ENCODE measurements at places on chromosomes 2 and 18.

GRCh38 chr2:145431181-145431951 is 911.4 kb upstream of the ZEB2 start:
- DNase-seq: no peak

- DNase-seq: no peak
Observed at GRCh38 chr2:56240210-56240609, 56.4 kb downstream of the CCDC85A start.

DNA sequence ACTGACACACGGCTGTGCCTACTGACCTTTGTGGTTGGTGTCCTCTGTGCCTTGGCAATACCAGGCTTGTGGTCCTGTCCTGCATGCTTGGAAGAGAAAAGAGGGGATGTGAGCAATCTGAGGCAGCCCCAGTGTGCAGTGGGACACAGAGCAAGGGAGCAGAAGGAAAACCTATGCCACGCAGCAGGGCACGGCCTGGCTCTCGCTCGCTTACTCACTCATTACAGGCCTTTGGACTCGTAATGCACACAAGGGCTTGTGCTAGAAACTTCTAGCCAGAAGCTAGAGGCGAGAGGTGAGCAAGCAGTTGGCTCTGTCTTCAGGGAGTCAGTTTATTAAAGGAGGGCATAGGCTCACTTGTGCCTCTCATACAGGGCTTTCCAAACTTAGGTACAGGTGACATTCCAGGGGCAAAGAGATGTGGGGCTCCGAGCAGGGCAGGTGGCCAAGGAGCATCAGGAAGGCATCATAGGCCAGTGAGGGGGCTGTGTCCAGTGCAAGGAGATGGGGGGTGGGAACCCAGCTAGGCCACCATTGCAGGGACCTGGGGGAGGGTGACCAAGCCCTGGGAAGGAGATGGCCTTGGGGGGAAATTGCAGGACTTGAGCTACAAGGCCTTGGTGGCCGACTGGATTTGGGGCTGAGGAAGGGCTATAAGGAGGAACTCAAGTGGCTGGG is 100.8 kb downstream of the DYSF start:
- DNase-seq: no peak

DNA sequence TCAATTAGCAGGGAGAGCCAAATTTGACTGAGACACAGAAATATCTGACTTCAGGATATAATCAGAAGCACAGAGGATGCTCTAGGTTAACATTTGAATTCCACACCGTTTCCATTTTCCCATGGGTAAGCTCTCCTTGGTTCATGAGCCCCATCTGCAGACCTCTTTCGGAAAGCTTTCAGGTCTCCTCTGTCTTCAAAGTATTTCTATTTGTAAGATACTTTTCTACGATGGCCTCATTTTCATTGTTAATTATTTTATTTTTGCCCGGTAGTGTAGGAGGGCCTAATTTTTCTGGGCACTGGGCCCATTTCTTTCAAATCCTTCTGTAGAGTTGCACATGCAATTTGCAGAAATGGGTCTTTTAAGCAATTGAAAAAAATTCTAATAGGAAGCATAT is 53.8 kb downstream of the LRPPRC start:
- DNase-seq: no peak

- DNase-seq: no peak
Observed at GRCh38 chr2:188570370-188570769, 278.7 kb downstream of the GULP1 start.

- no peak for DNase-seq
Observed at GRCh38 chr18:62484941-62485340, 37.9 kb upstream of the ZCCHC2 start.

- no peak for DNase-seq
Observed at GRCh38 chr2:133562558-133562957, 5.7 kb downstream of the NCKAP5 start.

GRCh38 chr18:71936744-71937143 is 607.4 kb downstream of the CBLN2 start:
- no peak for DNase-seq

DNA sequence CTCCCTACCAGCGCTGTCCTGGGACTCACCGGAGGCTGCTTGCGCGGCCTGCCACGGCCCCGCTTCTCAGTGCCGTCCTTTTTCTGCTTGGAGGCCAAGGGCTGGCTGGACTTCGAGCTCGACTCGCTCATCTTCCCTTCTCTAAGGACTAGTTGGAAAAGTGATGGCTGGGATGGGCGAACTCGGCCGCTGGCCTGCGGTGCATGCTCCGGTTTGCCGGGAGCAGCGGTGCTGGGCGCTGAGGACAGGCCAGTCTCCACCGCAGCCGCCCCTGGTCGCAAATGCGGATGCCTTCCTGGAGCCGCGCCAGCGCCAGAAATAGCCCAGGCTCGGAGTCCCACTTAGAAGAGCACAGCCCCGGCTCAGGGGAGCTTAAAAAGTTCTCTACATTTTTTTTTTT is 3.1 kb downstream of the C2orf81 start:
- DNase-seq: no peak

DNA sequence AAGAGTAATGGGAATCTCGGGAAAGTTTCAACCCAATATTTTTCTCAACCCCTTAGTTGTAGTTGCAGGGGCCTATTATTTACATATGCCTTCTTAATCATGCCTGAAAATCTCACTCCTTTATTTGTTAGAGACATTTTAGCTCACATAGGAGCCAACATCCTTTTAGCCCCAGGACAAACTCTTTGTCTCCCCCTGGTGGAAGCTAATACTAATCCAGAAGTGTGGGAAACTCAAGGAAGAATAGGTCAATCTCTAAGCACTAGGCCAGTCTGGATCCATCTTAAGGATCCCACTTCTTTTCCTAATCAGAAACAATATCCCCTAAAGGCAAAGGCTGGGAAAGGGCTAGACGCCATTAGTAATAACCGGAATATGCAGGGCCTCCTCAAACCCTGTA is 550.9 kb upstream of the PKDCC start:
- no peak for DNase-seq

- no peak for DNase-seq
Observed at GRCh38 chr2:237594514-237594871, 4.0 kb upstream of the RAB17 start.

DNA sequence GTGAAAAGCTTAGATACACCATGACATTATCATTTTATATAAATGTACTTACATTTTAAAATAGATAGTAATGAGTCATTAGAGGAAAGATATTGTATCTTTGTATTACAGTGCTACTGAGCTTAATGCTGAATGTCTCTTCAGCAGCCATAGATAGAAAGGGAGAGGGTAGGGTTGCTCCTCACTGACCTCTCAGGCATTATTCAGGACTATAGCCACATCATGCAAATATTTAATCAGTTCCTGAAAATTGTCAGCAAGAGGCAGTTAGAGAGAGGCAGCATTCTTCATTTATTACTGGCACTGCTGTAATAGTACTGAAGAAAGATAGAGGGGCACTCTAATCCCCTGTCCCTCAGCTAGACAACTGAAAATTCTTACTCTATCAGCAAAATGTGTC is 242.0 kb upstream of the TANK start:
- no peak for DNase-seq

- DNase-seq: no peak
Observed at GRCh38 chr2:204713211-204713610, 167.9 kb downstream of the PARD3B start.

- DNase-seq: no peak
Observed at GRCh38 chr2:48332286-48332685, 197.7 kb upstream of the STON1 start.

DNA sequence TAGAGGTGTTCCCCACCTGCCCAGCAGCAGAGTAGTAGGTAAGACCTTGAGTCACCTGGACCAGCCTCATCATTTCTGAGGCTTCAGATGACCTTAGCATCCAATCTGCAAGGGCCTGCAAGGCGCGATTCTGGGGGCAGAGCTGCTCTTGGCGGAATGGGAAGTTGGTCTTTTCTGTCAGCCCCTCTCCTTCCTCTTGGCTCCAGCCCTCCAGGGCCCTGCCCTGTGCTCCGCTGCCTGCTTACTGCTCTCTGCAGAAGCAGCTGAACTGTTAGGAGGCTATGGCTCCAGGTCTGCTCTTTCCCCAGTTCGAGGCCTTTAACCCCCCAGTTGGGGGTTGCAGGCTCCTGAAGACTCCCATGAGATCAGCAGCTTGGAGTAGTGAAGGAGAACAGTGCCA is 96.1 kb upstream of the MCFD2 start:
- DNase-seq: no peak

GRCh38 chr2:37375741-37376288 is 31.4 kb downstream of the QPCT start:
- DNase-seq: no peak

DNA sequence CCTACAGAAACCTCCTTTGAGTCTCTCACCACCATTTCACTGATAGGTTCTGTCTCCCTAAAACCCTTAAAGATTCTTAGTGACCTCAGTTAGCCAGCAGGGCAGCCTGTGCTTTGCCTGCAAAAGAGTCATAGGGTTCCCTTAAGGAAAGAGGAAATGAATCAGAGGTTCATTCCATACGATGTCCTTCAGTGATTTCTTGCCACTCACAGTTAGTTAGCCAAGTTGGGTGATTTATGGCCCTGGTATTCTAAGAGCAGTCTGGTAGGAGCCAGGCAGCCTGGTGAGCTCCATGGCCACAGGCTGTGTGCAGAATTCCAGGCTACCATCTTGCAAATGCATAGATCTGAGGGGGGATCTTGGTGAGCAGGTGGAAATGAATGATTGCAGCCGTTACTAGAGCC is 18.7 kb upstream of the CCBE1 start:
- no peak for DNase-seq

DNA sequence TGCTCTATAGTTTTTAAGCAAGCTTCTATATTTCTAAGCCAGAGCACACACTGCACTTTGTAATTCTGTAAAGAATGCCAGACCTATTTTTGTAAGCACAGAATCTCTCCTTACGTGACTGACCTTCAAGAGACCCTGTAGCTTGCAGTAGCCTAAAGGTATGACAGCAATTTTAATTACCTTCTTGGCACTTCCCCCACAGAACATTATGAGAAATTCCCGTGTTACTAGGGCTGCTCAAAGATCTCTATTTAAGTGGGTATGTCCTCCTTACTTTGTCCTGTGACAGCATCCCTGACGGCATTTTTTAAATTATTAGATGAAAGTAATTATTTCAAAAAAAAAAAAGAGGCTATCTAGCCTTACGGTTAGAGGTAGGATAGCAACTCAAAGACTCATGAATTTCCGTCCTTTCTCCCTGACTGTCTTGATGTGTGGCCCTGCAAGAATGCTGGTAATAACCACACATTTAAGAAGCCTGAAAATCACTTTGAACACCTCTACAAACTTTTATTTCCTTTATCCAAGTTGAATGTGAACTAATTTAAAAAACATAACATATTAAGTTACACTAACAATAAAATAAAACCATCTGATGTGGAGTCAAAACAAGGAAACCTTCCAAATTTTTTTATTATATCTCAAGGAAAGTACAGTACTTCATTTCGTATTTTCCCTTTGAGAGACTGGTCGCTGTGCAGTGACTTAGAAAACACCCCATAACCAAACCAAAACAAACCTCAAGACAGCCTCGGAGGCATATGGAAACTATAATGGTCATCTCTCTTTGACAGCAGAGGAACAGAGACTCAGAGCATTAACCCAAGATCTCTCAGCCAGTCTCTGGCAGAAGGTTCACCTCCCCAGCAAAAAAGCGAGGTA is 54.9 kb downstream of the THUMPD2 start:
- DNase-seq: no peak

DNA sequence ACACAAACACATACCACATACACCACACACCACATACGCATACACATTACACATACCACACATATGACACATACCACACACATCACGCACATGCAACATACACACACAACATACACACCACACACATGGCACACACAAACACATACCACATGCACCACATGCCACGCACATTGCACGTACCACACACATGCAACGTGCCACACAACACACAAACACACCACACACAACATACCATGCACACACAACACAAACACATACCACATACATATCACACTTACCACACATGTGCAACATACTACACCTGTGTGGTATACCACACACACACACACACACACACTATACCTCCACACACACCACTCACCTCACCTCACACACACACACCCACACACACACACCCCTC is 15.0 kb downstream of the TMEM177 start:
- DNase-seq: no peak

DNA sequence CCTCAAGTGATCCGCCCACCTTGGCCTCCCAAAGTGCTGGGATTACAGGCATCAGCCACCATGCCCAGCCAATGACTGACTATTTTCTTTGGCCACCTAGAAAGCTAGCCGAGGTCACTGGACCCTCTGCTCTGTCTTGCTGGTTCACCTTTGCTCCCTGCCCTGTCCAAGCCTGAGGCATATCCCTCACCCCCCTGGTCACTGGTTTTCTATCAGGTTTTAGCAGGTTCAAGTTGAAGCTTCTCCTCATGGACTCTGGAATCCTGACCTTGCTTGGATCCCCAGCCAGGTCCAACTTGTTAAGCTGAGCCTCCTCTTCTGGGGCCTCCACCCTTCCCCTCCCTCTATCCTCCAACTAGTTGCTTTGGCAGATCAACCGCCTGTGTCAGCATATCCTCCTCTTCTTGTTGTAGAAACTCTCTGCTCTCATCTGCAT is 33.4 kb downstream of the PAX8 start:
- DNase-seq: no peak

DNA sequence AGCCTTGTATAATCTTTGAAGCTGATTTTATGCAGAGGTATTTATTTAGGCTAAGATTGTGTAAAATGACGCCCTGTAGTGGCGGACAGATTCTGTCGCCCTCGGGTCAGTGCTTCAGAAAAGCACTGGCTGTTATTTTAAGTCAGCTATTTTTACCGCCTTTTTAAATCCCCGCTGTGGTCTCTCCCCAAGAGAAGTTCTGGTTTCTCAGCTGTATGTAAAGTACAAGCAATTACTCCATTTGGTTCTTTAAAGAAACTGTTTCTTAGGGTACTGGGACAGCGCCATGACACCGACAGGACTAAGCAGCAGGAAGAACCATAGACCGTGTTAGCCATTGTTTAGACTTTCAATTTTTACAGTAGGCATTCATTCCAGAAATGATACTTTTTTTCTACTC is 65.0 kb downstream of the UGGT1 start:
- DNase-seq: no peak

- DNase-seq: no peak
Observed at GRCh38 chr2:218371983-218372350, 10.1 kb upstream of the SLC11A1 start.
